ENCODE measurements at places on chromosomes 1 and 21.

GRCh38 chr1:180636138-180636537 lies 4.3 kb downstream of the XPR1 start:
- no peak for DNase-seq

DNA sequence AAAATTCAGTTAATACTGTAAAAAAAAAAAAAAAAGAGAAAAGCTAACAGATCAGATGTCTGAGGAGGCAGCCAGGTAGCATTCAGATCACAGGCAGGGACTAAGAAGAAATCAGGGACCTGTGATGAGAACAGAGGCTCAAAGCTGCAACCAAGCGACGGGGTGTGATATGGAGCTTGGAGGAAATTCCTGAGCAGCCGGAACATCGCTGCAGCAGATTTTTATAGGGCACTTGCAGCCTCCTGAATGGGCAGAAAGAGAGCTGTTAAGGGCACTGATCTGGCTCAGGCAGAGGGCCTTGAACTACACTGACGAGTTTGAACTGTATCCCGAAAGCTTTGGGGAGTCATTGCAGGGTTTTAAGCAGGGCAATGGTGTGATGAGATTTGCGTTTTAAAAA lies 315.4 kb downstream of the ADGRL2 start:
- DNase-seq = no peak

DNA sequence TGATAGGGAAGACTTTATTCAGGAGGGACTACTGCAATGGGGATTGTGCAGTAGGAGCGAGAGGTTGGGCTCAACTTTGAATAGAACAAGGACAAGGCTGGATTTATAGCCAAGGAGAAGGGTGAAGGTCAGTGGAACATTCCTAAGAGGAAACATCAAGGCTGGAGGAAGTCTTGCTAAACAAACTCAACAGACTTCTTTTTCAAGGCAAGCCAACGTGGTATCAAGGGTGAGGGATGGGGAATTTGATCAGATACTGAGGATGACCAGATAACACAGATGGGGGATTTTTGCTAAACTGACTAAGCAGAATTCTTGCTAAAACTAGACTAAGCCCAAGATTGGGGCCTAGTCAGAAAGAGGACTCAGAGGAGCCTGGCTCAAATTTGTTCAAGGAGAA lies 107.3 kb downstream of the DUSP10 start:
- DNase-seq = no peak

DNA sequence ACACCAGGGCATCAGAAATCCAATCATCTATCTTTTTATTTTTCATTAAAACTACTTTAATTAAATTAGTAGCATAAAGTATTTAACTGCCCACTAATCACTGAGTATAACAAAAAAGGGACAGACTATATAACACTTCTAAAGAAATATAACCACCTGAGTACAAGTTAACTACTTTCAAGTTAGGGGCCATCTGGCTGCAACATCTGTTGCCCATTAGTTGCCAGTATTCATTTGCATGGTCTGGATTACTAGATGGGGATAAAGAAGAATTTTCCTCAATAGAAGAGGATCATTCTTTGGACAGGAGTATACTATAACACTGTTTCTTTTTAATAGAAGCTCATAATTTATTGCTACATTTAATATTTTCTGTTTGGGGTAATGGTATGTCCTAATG lies 446.4 kb downstream of the AMY1C start:
- DNase-seq = no peak

- no peak for DNase-seq
Observed at GRCh38 chr1:230191079-230191804, 124.2 kb downstream of the GALNT2 start.

- no peak for DNase-seq
Observed at GRCh38 chr1:23848673-23849616, 19.1 kb downstream of the FUCA1 start.

DNA sequence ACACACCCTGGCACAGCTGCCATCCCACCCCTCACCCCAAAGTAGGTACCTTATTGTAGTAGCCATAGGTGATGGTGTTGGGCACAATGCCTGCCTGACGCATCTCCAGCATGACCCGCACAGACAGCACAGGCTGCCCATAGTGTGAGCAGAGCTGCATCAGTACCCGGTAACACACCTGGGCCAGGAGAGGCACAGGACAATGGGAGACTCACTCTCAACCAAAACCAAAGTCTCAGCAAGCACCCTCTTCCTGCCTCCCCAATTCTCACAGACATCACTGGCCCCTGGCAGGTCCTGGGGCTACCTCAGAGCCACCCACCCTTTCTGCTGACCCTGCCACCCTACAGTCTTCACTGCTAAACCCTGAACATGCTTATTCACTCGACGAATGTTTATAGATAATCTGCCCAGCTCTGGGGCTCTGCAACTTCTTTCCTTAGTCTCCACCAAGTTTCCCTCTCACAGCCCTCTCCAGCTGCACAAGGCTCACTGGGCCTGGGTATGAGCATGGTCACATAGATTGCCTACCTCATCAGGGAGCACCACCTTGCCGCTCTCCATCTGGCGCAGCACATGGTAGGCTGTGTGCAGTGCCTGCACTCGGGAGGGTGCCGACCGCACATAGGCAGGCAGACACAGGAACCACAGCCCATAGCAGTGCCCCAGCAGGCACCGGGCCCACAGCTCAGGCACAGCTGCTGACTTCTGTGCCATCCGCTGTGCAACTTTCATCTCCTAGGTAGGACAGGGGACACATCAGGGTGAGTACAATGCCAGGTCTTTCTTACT lies 10.3 kb downstream of the DENND4B start:
- DNase-seq = no peak

DNA sequence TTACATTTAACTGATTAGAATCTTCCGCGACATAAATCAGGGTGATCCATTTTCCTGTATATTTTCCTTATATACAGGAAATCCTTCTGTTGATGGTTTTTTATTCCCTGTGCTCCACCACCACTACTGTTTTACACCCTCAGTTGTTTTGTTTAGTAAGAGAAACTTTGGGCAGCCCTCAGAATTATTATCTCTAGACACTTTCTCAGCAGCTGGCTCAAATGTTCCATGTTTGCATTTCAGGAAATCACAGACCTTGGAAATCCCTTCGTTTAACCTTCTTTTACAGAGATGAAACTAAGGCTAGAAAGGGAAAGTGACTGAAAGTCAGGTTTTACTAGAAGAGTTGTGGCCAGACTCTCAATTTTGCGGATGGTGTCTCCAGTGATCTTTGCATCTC lies 15.2 kb downstream of the ZNF697 start:
- no peak for DNase-seq

- no peak for DNase-seq
Observed at GRCh38 chr1:155966135-155966534, 12.2 kb downstream of the ARHGEF2 start.

DNA sequence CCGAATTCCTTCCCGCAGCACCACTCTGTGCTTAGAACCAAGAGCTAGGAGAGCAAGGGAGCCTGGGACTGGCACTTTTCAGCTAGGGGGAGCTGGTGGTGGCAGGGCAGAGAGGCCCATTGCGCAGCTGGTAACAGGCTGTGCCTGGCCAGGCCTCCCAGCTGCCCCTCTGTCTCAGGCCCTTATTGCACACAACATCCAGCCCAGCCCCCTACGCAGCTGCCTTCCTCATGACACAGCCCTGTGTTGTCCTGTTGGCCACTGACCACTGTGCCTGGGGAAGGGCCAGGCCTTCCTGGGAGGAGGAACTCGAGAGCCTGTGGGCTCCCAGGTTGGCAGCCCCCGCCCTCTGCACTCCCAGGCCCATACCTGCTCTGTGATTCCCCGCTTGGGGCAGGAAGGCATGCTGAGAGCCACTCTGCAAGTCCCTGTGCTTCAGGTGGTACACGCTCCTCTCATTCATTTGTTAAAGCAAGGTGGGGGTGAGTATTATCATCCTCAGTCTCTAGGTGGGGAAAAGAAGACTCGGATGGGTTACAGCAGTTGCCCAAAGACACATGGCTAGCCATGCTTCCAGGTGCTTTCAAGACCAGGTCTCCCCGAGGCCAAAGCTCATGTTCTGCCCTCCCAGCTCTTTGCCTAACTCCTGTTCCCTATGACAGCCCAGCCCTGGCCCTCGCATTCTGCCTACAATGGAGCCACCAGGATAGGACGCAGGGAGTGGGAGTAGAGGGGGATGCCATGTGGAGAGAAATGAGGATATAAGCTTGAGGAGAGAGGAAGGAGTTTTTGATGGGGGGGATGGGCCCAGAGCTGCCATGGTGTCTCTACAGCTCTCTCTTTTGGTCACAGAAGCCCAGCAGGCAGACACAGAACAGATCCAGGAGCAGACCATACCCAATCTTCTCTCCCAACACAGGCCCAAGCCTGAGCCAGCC lies 81.8 kb downstream of the TMEM53 start:
- DNase-seq = no peak

DNA sequence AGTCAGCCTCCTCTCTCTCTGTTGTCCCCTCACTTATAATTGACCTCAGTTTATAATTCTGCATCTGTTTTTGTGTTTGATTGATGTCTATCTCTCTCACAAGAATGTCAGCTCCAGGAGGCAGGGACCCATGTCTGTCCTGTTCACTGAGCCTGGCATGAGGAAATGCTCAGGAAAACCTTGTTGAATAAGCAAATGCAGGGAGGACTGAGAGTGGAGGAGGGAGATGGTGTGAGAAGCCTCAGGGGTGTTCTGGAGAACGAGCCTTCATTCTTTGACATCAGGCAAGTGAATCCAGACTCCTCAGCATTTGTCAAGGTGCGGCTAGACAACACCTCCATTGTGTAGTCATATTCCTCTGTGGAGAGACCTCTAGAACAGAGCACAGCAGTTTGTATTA lies 45.5 kb downstream of the MAN1C1 start:
- no peak for DNase-seq

GRCh38 chr1:221867003-221867402 lies 125.1 kb upstream of the DUSP10 start:
- DNase-seq = no peak

DNA sequence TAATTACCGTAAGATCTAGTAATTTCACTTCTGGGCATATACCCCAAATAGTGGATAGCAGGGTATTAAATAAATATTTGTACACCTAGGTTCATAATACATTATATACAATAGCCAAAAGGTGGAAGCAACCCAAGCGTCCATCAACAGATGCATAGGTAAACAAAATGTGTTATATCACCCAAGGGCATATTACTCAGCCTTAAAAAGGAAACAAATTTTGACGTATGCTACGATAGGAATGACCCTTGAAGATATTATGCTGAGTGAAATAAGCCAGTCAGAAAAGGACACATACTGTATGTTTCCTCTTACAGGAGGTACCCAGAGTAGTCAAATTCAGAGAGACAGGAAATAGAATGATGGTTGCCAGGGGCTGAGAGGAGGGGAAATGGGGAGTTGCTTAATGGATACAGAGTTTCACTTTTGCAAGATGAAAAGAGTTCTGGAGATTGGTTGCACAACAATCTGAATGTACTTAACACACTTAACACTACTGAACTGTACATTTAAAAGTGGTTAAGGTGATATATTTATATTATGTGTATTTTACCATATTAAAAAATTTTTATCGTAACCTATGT lies 36.6 kb upstream of the KCTD3 start:
- DNase-seq = no peak

DNA sequence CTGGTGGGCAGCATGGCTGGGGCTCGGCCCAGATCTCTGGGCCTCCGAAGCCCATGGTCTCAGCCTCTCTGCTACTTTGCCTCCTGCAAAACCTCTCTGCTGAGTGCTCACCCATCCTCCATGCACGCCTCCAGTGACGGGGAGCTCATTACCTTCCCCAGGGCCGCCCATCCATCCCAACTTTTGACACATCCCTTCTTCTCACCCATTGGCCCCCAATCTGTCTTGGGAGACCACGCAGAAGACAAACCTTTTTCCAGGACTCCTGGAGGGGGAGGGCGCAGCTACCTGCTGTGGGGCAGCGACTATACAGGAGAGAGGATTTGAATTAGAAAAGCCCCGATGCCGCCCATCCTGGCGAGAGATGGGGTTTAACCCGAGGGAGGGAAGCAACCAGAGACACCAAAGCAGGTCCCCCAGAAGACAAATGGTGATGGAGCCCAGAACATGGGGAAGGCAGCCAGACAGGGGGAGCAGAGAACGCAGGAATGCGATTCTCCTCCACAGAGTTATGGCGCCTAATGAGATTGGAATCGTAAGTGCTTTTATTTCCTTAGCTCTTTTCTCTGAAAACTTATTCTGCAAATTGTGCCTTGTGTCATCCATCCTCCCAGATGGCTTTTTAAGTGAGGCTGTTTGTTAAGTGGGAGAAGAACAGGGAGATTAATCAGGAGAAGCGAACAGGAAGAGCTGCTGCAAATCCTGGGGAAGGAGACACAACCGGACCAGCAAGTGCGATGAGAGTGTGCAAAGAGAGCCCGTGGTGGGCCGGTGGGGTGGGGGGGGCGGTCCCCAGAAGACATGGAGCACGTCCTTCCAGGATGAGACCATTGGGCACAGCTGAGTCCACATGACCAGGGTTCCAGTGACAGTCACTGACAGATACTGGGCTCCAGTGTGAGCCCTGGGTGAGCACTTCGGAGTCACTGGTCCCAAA lies 623.5 kb downstream of the MATN1 start:
- DNase-seq = no peak

DNA sequence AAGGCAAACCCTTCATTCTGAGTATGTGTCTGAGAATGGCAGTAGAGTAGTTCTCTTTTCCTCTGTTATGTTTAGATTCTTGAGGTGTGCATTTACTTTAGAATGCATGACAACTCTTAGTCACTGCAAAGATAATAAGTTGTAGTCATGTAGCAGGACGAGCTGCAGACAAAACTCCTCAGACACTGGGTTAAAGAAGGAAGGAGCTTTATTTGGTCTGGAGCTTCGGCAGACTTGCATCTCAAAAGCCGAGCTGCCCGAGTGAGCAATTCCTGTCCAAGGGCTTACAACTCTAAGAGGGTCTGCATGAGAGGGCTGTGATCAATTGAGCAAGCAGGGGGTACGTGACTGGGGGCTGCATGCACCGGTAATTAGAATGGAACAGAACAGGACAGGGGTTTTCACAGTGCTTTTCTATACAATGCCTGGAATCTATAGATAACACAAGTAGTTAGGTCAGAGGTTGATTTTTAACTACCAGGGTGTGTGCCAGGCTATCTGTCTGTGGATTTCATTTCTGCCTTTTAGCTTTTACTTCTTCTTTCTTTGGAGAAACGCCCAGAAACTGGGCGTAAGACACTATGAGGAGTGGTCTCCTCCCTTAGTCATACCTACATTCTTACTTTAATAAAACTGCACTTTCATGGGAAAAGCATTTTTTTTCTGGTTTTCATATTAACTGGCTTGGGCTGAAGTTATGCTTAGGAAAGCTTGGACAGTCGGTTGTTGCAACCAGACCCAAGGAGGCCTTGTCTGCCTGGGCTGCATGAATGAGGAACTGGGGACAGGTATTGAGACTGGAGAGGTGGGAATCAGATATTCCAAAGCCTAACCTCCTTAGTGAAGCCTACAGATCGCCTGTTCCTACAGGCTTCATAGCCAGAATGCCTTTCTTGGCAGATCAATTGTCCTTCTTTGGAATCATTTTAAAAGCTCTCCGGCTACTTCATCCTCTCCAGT lies 115.1 kb downstream of the RHOU start:
- DNase-seq = no peak
